Glomerular endothelial cell (primary cell): ENCODE measurements at places on chromosomes 5 and 9. TPM values are rescaled to one million over a fixed set of nuclear protein-coding genes. Genes with fewer than 3 reads are reported as not detected.

GRCh38 chr5:135934939-135935338 is 19.8 kb downstream of the LECT2 start:
- no peak for DNase-seq

- DNase-seq, result no peak
These were observed 60.6 kb downstream of the SHB start for GRCh38 chr9:38008168-38009034.

The SLC6A3 gene
- not detected in 2 replicates for total RNA-seq

The SPINK4 gene
- total RNA-seq, result not detected in 2 replicates

DNA sequence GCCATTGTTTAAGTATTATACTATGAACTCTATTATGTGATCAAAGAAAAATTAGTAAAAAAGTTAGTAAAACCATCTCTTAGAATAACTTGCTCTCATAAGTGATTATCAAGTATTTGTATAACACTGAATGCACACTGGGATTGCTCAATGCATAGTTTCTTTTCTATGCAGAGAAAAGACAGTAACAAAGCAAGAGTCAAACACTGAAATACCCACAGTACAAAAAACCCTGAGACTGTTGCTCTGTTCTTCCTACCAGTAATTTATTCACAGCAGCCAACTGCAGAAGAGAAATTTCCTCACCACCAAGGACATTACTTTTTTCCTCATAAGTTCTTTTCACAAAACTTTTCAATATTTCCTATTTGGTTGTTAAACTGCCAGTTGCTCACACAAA is 634.4 kb downstream of the DTWD2 start:
- no peak for DNase-seq

- no peak for DNase-seq
These were observed 9.6 kb downstream of the DAB2 start for GRCh38 chr5:39415201-39415600.

The PCDHB13 gene
- total RNA-seq, result 1.8 and 3.0 TPM in 2 replicates

The NIM1K gene
- total RNA-seq, result 0.05 TPM in 1 of 2 replicates, not detected in the other

The DAB2IP gene
- total RNA-seq, result 31.7 and 65.8 TPM in 2 replicates

The PCDHGB6 gene
- 1.8 and 6.2 TPM in 2 replicates for total RNA-seq
